ENCODE measurements at places on chromosomes 3 and 15. TPM values are rescaled to one million over a fixed set of nuclear protein-coding genes. Genes with fewer than 3 reads are reported as not detected.

DNA sequence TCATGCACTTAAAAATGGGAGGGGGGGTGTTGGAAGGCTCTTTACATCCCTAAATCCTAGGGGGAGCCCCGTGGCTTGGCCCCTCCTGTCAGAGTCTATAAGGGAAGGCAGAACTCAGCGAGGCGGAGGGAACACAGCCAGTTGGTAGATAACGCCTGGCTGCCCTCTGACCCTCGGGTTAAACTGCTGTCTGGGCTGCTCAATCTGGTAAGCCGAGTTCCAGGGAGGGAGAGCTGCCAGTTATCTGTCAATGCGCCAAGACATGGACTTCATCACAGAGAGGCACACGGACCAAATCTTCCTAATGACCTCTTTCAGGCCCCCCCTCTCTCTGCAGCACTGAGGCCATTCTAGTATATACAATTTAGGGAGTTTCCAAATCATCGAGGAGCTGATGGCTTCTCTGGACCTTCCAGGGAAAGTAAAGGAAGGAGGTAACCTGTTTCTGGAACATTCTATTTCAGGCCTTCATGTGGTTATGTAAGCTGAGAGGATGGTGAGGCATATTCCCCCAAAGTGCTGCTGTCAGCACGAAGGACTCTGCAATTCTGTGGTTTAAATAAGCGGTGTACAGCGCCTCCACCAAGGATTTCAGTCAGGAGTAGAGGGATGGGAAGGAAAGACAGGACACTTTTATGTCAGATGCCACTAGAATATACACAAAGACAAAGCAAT is 349.0 kb downstream of the MCTP2 start:
- DNase-seq: no peak

GRCh38 chr3:55491296-55491816 is 4.2 kb upstream of the WNT5A start:
- peak; percentile 99 for DNase-seq

The RGMA gene
- total RNA-seq: 2.5 TPM

The SPATA12 gene
- 0.47 TPM for total RNA-seq

DNA sequence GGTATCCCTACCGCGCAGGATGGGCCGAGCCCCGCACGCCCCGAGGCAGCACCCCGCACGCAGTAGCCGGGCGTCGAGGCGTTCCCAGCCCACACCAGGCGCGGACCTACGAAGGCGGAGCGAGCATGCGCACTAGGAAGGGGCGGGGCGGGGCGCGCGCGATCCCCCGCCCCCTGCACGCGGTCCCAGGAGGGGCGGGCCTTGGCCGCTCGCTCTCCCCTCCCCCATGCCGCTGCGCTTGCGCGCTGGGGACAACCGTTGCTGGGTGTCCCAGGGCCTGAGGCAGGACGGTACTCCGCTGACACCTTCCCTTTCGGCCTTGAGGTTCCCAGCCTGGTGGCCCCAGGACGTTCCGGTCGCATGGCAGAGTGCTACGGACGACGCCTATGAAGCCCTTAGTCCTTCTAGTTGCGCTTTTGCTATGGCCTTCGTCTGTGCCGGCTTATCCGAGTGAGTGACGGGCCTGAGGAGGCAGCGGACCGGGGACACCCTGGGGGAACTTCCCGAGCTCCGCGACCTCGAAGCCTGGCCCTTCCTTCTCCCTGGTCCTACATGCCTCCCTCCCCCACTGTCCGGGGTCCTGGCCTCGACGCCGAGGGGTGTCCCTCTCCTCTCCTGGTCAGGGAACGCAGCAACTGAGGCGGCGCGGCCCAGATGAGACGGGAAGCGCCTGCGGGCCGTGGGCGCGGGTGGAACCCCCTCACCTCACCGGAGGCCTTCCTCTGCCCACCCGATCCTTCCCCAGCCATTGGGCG is at the start of gene SPESP1:
TSS of gene SPESP1 (plus strand) at position 258 of the 755 bp plus-strand sequence. CDS start at position 387, 129 bp downstream.
- DNase-seq: no peak

The ZNF860 gene
- total RNA-seq: 7.9 TPM

DNA sequence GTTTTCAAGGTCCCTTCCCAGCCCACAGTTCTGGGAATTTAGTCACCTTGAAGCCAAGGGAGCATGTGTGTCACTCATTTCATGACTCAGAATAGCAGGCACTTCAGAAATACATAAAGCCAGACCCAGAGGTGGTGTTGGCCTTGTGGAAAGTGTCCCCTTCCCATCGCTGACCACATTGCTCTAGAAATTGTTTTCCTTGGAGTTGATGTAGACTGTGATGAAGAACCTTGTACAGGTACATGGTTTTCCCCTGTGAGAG is 158.8 kb downstream of the SLCO3A1 start:
- DNase-seq: no peak

- no peak for DNase-seq
These were observed 11.9 kb downstream of the POMGNT2 start for GRCh38 chr3:43093974-43094373.

The SLC38A3 gene
- total RNA-seq: 3.3 TPM

DNA sequence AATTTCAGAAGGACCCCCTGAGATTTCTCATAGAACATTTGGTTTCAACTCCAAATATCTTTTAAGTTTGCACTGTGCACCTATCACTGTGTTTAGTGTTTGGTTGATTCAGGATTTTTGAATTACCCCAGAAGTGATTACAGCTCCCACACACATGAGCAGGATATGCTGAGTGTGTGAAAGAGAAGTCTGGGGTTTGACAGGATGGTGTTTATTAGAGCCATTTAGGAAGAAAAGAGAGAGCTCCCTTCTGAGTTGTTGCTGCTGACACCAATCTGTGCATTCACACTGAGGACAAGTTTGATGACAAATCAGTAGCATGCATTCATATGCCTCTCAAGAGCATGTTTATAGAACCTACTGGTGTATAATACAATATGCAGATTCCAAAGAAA is 118.1 kb downstream of the RPL22L1 start:
- no peak for DNase-seq

DNA sequence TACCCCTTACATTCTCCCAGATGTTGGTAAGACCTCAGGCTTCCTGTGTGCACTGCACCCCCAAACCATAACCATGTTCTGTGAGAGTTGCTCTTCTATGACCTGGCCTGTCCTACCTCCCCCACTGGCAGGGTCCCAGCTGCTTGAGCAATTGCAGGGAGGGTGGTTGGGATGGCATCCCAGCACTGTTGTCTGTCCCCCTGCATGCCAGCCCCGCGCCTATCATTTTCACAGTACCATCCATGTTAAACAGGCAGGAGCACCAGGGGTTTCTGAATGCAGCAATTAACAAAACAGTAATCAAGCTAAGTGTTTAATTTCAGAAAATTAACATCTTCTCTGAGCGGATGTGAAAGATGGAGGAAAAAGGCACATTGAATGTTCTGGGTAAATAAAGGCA is 345.5 kb downstream of the EPHB1 start:
- DNase-seq: no peak

The VEPH1 gene
- total RNA-seq: 11.5 TPM

The SNTN gene
- total RNA-seq: not detected

DNA sequence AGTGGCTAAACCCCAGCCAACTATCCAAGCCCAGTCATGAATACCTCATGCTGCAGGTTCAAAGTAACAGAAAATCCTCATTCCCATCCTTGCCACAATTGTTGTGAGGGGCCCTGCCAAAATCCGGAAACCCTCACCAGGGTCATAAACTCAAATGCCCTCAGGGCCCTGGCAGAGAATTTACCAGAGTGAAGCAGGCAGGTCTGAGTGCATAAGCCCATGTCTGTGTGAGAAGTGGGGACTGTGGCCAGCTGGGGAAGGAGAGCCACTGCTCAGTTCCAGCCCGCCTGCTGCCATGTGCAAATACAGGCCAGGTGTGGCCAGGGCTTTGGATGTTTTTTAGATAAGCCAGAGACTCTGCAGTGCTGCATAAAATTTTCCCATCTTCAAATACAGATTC is 7.0 kb downstream of the CEP152 start:
- no peak for DNase-seq

The GATA2 gene
- total RNA-seq: 26.8 TPM

- DNase-seq: no peak
These were observed 772.3 kb downstream of the SI start for GRCh38 chr3:164306042-164306441.

The GDPGP1 gene
- 6.6 TPM for total RNA-seq

DNA sequence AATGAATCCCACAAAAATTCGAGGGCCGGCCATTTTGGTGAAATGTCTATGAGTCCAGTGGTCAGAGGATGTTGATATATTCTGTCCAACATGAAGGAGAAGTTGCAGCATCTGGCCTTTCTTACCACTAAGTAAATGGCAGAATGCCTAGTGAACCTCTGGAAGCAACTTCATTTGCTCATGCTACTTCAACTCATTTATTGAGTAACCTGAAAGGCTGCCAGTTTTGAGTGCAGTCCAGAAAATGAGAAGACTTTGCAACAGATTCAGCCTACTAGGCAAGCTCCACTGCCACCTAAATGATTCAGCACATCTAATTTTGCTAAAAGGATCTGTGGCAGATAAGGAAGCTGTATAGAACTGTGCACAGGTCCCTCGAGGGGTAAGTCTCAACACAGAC is 265.0 kb downstream of the OPA1 start:
- peak; percentile 68 for DNase-seq

The ZKSCAN7 gene
- not detected for total RNA-seq

DNA sequence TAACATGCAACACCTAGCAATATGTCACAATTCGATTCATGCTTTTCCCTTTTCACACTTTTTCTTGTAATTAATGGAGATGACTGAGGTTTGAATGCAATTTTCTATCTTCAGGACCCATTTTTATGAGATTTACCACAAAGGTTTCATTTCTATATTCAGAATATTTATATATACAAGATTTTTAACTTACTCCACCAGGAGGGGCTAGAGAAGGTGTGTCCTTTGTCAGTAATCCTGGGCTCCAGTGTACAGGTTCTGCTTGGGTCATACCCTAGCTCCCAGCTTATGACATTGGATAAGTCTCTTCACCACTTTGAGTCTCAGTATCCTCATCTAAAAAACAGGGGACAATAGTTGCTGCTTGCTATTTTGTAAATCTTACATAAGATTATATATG is 95.7 kb upstream of the SLC24A5 start:
- DNase-seq: peak; percentile 14

GRCh38 chr3:138197524-138197923 is 10.4 kb downstream of the ARMC8 start:
- DNase-seq: no peak

DNA sequence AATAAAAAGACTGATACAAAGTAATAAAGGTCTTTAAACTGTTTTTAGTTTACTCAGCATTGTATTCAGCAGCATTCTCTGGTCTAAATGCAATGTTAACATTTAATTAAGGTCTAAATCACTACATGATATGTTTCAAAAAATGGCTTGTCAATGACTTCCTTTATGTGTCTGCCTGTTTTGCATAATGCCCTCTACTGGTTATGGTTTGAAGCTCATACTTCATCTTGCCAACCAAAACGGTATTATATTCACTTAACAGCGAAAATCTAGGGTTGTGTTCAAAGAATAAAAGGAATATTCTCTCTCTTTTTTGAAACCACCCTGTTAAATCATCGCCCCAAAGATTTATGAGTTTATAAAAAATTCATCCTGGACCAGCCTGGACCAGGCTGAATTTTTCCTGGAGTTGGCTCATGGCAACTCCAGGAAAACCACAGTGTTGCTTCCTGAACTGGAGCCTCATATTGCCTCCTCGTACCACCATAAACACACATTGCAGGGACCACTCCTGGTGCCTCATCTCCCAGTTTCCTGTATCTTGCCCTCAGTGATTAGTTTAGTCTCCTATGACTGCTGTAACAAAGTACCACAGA is 6.7 kb upstream of the NCEH1 start:
- DNase-seq: peak; percentile 40

The RTP1 gene
- total RNA-seq: not detected

The SLC51B gene
- not detected for total RNA-seq

The C3orf18 gene
- total RNA-seq: 33.9 TPM

GRCh38 chr3:46915297-46915822 is 37.8 kb downstream of the PTH1R start:
- no peak for DNase-seq

- DNase-seq: no peak
These were observed 17.1 kb downstream of the PRR23E start for GRCh38 chr3:127209840-127210653.

The SERPINI2 gene
- not detected for total RNA-seq

The SLC22A14 gene
- not detected for total RNA-seq

The PAQR5 gene
- total RNA-seq: 16.5 TPM

- peak; percentile 39 for DNase-seq
These were observed 99.7 kb downstream of the PRICKLE2 start for GRCh38 chr3:64125561-64125960.

The APEH gene
- 246 TPM for total RNA-seq

- DNase-seq: no peak
These were observed 118.0 kb upstream of the DPH6 start for GRCh38 chr15:35663956-35664355.

The CCR1 gene
- total RNA-seq: not detected

DNA sequence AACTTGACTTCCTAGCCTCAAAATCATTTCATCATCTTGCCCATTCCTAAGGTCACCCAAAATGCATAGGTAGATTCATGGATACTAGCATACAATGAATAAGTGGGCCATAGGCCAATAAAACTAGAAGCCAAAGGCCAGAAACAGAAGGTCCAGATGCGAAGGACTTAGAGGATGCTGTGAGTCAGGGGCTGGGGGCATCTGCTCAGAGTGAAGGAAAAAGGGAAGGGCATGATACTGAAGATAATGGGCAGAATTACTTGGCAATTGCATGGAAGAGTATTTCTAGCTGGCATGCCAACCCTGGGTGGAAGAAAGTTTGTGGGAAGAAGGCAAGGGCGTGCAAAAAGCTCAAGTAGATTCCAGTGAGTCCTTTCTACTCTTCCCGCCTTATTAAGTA is 27.5 kb downstream of the ILDR1 start:
- DNase-seq: no peak

DNA sequence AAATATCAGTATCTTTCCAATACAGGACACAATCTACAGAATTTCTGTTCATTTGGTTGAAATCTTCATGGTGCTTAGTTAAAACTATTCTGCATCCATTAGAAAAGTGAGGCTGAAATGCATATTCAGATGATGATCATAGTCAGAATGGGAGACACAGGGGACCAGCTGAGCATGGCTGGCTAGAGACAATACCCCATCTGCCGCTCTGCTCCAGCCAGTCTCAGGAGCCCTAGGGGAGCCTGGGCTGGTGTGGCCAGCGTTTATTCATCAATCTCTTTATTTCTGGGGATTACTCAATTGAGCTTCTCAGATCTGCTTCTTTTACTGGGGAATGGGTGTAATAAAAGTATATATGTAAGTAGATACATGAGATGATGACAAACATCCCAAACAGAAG is 470.9 kb upstream of the CDIN1 start:
- DNase-seq: no peak

The CHCHD4 gene
- 39.5 TPM for total RNA-seq

All from PC-3 (cell line).